Fibroblast of skin of left biceps (primary cell): ENCODE measurements at places on chromosomes 3 and 15.

GRCh38 chr3:27696906-27697305 is 25.2 kb downstream of the EOMES start:
- DNase-seq: no peak

GRCh38 chr15:25712192-25712960 is 150.8 kb downstream of the ATP10A start:
- DNase-seq: no peak

DNA sequence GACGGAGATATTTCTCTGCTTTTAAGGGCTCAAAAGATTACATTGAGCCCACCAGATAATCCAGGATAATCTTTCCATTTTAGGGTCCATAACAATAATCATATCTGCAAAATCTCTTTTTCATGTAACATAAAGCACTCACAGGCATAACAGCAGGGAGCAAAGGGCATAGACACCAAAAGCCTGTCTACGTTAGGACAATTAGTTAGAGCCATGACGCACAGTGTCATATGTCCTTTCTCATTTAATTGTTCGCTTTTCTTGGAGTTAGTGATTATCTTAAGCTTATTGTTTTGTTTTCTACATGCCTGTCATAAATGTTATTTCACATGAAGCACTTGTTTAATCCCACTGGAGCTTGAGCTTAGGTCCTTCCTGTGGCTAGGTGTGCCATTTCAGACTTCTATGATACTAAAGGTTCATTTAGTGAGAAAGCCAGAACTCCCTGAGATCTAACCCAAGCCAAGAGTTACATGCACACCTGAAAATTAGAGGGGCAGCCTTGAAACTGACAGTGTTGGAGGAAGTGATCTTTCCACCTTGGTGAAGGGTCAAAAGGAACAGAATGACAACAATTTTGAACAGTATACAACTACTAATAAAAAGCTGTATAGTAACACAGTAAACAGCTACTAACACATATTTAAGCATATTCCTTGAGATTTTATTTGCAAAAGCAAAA is 11.7 kb upstream of the HHATL start:
- DNase-seq: no peak

- no peak for DNase-seq
Measured at GRCh38 chr3:66396888-66397287, 103.9 kb downstream of the LRIG1 start.
